GM20000 (cell line): ENCODE measurements at places on chromosomes 12 and 14.

- no peak for DNase-seq
Measured at GRCh38 chr12:109727039-109727723, 13.6 kb downstream of the FAM222A start.

GRCh38 chr12:5856692-5857091 is 88.4 kb downstream of the ANO2 start:
- DNase-seq, result no peak

DNA sequence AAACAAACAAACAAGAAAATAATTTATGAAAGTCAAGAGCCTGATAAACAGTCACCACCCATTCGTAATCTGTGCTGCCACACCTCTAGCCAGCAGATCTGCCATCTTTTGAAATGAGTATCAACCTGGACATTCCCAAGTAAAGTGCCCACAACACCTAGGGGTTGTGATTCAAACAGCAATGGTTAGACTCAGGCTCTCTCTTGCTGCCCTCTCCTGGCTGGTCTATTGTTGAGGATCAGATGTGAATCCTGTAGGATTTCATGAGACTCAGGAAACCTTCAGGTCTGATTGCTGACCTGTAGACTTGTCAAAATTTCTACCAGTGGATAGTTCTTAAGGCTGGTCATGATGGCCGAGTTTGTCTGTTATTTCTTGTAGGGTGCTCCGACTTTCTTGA is 26.8 kb downstream of the DGLUCY start:
- DNase-seq, result no peak

- no peak for DNase-seq
Measured at GRCh38 chr12:108367436-108367835, 28.3 kb upstream of the CMKLR1 start.

DNA sequence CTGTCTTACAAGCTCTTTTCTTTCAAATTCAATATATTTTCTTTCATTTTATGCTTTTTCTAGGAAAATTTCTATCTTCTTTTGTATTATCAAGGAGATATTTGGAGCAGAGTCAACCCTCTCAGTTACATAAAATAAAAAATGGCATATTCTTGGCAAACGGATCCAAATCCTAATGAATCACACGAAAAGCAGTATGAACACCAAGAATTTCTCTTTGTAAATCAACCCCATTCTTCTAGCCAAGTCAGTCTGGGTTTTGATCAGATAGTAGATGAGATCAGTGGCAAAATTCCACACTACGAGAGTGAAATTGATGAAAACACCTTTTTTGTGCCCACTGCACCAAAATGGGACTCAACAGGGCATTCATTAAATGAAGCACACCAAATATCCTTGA is 20.6 kb downstream of the PIK3C2G start:
- no peak for DNase-seq

GRCh38 chr14:66009089-66009488 is 477.1 kb upstream of the CCDC196 start:
- DNase-seq, result no peak

DNA sequence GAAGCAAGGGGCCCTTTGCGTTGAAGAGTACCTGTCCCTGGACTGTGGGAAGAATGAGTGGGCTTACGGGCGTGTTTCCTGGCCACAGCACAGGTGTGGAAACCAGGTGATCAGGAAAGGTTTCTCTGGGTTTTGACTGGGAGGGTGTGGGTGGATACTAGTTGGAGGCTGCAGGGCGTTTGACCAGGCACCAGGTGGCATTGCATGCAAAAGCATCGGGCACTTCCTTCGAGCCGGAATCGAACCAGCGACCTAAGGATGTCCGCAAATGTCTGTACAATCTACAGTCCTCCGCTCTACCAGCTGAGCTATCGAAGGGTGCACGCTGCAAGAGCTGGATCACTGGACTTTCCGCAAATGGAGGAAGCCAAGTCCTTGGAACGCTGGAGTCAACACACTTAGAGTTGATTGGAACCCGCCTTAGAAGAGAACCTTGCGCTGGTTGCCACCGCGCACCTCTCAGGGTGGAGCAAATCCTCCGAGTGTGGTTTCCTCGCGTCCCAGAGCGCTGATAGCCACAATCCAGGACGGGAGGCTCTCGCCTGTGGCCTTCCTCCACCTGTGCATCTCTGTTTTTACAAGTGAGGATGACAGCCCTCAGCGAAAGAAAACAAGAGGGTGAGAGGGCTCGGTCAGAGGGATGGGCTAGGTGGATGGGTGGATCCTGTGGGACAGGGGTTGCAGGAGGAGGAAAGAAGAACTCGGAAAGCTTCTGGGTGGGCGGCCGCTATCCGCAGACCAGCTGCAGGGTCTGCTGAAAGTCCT is 21.2 kb upstream of the RNASE4 start:
- peak; percentile 38 for DNase-seq

DNA sequence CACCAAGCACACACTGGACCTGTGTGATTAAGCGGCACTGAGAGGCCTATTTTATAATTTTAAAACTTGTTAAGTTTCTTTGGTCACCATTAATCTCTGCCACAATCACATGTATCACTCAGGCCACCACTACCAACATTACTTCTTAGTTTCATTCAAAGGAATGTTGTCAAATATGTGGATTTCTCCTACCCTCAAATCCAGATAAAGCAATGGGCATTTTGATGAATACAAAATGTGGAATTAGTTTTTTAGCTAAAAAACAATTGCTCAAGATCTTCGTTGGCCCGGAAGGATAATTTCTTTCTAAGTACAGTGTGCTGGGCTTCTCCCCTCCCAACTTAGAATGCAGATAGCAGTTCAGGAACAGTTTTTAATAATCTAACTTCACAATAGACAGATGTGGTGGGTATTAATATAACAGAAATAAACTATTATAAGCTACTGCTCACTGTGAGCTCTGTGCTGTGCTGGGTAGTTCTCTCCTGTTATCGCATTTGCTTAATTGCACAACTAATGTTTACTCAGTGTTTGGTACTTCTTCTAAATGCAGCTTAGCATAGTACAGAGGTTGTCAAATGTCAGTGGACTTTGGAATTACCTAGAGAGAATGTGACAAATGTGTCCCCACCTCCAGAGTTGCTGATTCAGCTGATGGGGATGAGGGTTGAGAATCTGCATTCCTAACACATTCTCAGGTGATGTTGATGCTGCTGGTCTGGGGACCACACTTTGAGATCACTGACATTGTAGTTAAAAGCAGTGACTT is 266.7 kb upstream of the AMIGO2 start:
- DNase-seq, result no peak

GRCh38 chr12:7072035-7072434 is 11.5 kb downstream of the C1S start:
- no peak for DNase-seq

DNA sequence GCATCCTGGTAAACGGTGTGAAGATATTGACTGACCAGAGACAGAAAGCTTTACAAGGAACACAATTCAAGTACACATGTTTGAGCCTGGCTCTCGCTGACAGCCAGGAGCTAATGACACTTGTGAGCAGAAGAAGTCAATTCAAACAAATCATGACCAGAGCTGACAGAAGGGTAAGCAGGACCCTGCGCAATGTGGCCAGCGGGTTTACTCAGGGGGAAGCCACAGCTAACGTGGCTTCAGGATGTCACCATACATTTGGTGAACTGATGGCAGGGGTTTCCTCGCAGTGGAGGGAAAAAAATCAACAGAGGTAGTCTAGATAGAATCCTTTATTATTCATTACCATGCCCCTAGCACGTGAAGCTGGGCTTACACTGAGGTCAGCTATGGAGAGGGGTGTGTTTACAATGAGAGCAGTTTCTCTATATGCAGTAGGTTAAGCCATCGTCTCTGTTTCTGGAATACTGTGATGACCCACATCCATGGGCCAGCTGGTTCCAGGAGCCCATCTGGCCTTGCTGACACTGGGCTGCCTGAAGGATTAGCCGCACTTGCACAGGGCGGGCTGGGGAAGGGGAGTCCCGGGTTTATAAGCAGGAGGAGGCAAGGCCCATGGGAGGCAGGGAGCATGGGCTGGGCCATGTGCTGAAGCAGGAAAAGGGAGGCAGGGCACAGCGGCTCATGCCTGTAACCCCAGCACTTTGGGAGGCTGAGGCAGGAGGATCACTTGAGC is 198.2 kb upstream of the PRMT8 start:
- no peak for DNase-seq

DNA sequence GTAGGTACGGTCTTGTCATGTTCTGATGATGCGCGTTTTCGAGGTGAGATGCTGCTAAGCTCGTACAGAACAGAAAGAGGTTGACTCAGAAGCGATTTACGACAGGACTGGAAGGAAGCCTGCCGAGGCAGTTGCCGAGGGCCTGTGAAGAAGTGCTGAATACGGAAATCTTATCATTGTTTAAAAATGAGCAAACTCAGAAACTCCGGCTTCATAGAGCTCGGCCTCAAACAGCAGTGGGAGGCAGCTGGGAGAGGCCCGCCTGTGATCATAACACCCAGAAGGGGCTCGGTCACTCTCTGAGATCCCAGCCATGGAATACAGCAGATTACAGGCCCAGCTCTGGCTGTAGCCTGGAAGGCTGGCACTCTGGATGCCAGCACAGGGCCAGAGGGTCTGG is 87.4 kb downstream of the CPSF2 start:
- no peak for DNase-seq

- peak; percentile 6 for DNase-seq
Measured at GRCh38 chr14:80850197-80850814, 91.2 kb downstream of the CEP128 start.

DNA sequence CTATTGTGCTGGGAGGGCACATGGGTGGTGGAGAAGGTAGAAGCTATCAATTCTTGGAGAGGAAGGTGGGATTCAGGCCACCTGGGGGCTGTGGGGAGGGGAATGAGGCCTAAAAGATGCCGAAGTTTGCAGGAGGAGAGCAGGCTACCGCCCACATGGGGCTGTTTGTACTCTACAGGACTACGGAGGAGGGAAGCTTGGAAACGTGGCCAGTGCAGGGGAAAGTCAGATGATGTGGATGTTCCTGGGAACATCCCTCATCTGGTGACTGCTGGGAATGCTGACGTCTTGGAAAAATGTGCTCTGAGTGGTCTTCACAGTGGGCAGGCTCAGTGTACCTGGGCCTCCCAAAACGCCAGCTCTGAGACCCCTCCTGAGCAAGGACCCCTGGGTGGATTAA is 78.5 kb downstream of the TNFAIP2 start:
- DNase-seq, result no peak

GRCh38 chr12:28021704-28022103 is 49.2 kb upstream of the PTHLH start:
- DNase-seq, result no peak

- no peak for DNase-seq
Measured at GRCh38 chr12:47856721-47857575, 37.2 kb upstream of the HDAC7 start.

GRCh38 chr12:25058012-25058411 is 109.1 kb upstream of the BCAT1 start:
- DNase-seq, result no peak

- DNase-seq, result peak; percentile 56
Measured at GRCh38 chr14:24196071-24197055, 1.1 kb upstream of the TM9SF1 start.

DNA sequence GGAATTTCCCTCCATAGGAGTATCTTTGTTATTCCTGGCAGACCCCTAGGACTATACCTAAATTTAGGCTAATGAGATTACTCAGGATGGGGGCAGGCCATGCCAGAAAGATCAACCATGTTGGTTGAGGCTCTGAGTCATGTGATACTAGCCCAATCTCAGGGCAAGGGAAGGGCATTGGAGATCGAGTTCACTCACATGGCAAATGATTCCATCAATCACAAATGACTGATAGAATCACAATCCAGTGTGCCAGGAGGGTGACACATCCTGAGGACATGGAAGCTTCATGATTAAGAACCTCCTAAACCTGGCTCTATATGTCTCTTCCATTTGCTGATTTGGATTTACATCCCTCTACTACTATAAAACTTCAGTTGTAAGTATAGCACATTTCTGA is 182.3 kb downstream of the NTF3 start:
- no peak for DNase-seq

DNA sequence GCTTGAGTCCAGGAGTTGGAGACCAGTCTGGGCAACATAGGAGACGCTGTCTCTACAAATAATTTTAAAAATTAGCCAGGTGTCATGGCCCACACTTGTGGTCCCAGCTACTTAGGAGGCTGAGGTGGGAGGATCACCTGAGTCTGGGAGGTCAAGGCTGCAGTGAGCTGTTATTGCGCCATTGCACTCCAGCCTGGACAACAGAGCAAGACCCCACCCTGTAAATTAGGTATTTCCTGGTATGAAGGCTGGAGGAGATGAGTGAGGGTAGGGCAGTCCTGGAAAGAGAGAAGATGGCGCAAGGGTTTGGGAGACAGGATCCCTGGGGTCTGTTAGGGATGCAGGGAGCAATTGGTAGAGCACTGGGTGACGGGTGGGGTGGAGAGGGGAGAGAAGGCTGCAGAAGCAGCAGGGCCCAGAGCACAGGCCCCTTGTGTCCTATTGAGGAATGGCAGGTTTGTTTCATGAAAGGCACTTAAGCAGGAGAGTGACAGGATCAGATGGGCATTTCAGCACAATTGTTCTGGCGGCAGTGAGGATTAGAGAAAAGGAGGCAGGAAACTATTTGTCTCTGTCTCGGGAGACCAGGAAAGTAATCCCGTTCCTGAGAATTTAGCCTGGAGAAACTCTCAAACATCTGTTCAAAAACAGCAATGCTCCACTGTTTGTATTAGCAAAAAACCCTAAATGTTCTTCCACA is 47.2 kb upstream of the KTN1 start:
- no peak for DNase-seq

- no peak for DNase-seq
Measured at GRCh38 chr14:105005329-105005928, 15.5 kb downstream of the CDCA4 start.

DNA sequence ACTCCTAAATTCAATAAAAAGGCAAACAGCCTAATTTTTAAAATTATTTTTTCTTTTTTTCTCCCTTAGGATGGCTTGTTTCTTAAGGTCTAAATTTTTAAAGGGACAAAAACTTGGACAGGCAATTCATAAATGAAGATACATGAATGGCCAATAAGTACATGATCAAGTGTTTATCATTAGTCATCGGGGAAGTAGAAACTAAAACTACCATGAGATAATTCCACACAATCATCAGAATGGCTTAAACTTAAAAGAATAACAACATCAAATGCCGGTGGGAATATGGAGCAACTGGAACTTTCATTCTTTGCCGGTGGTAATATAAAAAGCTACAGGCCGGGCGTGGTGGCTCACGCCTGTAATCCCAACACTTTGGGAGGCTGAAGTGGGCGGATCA is 29.1 kb downstream of the MOK start:
- no peak for DNase-seq

GRCh38 chr14:103775506-103775905 is 59.9 kb downstream of the ZFYVE21 start:
- no peak for DNase-seq
